IMR-90 (cell line): ENCODE measurements at places on chromosomes 6 and 20. TPM values are rescaled to one million over a fixed set of nuclear protein-coding genes. Genes with fewer than 3 reads are reported as not detected.

- peaks cover 2% of the 10 kb centered on the region for H3K27me3 ChIP-seq
- no peak overlapping the region for H3K4me3 ChIP-seq
Observed at GRCh38 chr6:135165031-135165430, 16.1 kb upstream of the MYB start.

- no peaks in the 10 kb centered on the region; the same call in none of the 2 replicates for H3K36me3 ChIP-seq
- H3K4me1 ChIP-seq = peaks cover 17% of the 10 kb centered on the region
- H3K4me3 ChIP-seq = no peak overlapping the region
- DNase-seq = no peak
- no peaks in the 10 kb centered on the region for H3K27me3 ChIP-seq
- peak overlapping the region; percentile 38; the same call in 1 of the 2 replicates for H3K27ac ChIP-seq
Observed at GRCh38 chr6:125818772-125819260, 28.1 kb downstream of the NCOA7 start.

DNA sequence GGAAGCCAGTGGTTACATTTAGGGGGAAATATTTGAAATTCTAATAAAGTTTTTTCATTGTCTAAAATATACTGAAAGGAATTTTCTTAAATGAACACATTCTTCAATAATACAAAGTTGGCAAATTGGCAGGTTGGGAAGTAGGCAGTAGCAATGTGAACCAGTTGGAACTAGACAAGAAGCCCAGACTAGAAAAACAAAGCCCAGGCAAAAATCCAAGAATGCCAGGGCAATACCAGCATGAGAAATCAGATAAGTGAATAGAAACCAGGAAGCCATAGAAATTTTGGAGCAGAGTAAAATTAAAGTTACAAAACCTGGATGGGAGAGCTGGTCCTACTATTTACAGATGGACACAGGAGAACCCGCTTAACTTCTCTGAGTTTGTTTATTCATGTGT lies 52.2 kb downstream of the TPBG start:
- H3K4me3 ChIP-seq = no peak overlapping the region
- no peak for DNase-seq
- no peak overlapping the region for H3K27ac ChIP-seq
- no peaks in the 10 kb centered on the region for H3K36me3 ChIP-seq
- H3K27me3 ChIP-seq = no peaks in the 10 kb centered on the region

Gene NOP56
- polyA plus RNA-seq = 164 and 189 TPM in 2 replicates

DNA sequence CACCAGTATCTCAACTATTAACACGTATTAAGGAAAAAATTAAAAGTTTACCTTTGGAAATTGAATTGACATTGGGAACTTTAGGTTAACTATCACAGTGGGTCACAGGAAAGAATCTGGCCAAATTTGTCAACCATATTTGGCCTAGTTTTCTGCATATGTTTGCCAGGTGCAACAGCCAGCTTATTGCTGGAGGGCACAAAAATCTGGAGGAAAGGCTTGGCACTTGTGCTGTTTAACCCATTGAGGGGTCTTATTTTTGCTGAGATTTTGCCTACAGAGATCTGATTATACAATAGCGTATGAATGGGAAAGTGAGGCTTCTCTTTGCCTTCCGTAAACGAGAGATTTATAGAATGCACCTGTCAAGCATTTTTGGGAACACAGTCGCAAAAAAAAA lies 190.4 kb downstream of the PRL start:
- H3K27ac ChIP-seq = no peak overlapping the region
- peaks cover 4% of the 10 kb centered on the region; the same call in 1 of the 2 replicates for H3K4me1 ChIP-seq
- no peaks in the 10 kb centered on the region for H3K36me3 ChIP-seq
- no peaks in the 10 kb centered on the region for H3K27me3 ChIP-seq

Gene ACSS1
- polyA plus RNA-seq = 1.0 and 1.2 TPM in 2 replicates

Gene VSX1
- polyA plus RNA-seq = not detected in 2 replicates

Gene FAM83B
- 0.02 TPM in 1 of 2 replicates, not detected in the other for polyA plus RNA-seq

DNA sequence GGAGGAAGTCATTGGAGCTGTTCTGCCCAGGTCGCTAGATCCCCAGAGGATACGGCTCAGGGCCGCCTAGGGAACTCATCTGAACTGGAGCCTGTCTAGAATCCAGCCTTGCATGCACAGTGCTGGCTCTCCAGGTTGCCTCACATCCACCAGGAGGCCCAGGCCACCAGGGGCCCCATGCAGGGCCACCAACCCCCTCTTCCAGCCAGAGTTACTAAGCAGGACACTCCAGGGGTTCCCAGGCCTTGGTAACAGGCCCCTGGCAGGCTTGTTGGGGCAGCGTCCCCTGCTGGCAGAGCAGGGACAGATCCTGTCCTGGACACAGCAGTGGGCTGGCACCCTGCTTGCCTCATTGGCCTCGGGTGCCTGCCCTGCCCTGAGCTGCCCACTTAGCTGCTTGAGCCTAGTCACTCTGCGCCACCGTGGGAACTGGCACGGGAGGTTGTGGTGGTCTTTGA lies 35.3 kb downstream of the EFCAB8 start:
- no peaks in the 10 kb centered on the region for H3K36me3 ChIP-seq
- no peaks in the 10 kb centered on the region for H3K4me1 ChIP-seq
- H3K4me3 ChIP-seq = no peak overlapping the region
- DNase-seq = peak; percentile 16
- H3K27me3 ChIP-seq = peaks cover 3% of the 10 kb centered on the region; the same call in 1 of the 2 replicates
- H3K27ac ChIP-seq = no peak overlapping the region

Gene MOG
- not detected in 2 replicates for polyA plus RNA-seq

- no peaks in the 10 kb centered on the region for H3K27me3 ChIP-seq
- no peak overlapping the region for H3K4me3 ChIP-seq
- peak; percentile 28 for DNase-seq
- H3K4me1 ChIP-seq = no peaks in the 10 kb centered on the region
Observed at GRCh38 chr20:33387177-33387576, 14.1 kb downstream of the CDK5RAP1 start.

- peaks cover 25% of the 10 kb centered on the region for H3K27me3 ChIP-seq
- no peak for DNase-seq
- no peaks in the 10 kb centered on the region for H3K36me3 ChIP-seq
- no peak overlapping the region for H3K27ac ChIP-seq
- H3K4me1 ChIP-seq = no peaks in the 10 kb centered on the region
- no peak overlapping the region for H3K4me3 ChIP-seq
Observed at GRCh38 chr20:57883761-57884160, 173.9 kb upstream of the PMEPA1 start.

DNA sequence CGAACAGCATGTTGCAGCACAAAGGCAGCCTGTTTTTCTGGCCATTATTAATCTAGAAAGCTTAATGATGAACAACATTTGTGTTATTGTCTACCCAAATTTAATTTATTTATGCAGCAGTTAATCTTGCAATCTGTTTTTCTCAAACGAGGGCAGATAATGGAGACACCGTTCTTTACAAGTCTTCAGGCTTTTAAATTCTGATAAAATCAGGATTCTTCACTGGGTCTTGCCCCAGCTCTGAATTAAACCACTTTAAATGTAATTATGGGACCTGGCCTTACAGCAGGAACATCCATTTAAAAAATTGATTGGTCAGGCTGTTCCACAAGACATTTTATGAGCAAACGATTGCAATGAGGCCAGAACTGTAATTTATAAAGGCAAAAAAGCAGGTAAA lies 26.5 kb upstream of the INSM1 start:
- no peak overlapping the region for H3K27ac ChIP-seq
- no peaks in the 10 kb centered on the region for H3K4me1 ChIP-seq
- no peak overlapping the region for H3K4me3 ChIP-seq
- no peak for DNase-seq

Gene PACSIN1
- polyA plus RNA-seq = 0.02 and 0.03 TPM in 2 replicates

GRCh38 chr6:31114541-31114878 lies at the start of gene PSORS1C1:
PSORS1C1 (plus strand) TSS chr6:31114800; CDS start chr6:31129633, 14,833 bp downstream.
- H3K36me3 ChIP-seq = no peaks in the 10 kb centered on the region
- DNase-seq = peak; percentile 95
- H3K27ac ChIP-seq = peak within 1 kb of the TSS; percentile 75
- H3K4me1 ChIP-seq = peaks cover 11% of the 10 kb centered on the region

DNA sequence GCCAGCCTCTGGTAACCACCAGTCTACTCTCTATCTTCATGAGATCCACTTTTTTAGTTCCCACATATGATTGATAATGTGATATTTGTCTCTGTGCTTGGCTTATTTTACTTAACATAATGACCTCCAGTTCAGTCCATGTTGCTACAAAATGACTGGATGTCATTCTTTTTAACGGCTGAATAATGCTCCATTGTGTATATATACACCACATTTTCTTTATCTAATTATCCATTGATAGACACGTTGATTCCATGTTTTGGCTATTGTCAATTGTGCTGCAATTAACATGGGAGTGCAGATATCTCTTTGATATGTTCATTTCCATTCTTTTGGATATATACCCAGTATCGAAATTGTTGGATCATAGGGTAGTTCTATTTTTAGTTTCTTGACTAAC lies 89.3 kb downstream of the ATRN start:
- H3K4me3 ChIP-seq = no peak overlapping the region
- DNase-seq = no peak
- no peaks in the 10 kb centered on the region for H3K27me3 ChIP-seq

DNA sequence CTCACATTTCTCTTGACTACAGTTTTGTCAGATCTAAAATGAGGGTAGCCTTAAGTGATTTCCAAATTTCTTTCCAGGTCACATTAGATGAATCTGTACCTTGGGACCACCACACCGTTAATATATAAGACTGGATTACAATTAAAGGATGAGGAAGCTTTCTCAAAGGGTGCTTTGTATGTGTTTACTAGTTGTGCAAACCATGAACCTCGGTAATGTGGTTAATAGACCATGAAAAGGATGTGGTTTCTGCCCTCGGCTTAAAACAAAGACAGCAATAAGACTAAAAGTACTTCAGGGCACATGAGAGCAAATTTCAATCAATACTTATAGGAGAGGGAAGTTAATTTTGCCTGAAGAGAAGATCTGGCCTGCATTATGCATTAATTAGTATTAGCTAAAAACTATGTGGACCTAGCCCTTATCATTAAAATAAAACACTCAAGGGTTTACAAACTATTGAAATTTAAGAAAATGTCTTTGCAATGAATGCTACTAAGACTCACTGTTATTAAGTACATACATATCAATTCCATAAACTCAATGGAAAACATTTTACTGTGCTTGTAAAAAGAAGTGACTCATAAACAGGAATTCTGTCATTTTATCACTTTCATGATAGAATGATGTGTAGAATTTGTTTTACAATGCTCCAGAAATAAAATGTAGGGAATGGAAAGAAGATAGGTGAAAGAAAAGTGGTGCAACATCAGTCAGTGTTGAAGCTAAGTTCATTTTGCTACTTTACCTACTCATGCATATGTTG lies 936 bp upstream of the TMX4 start:
- H3K27me3 ChIP-seq = no peaks in the 10 kb centered on the region; the same call in 1 of the 2 replicates
- no peaks in the 10 kb centered on the region for H3K4me1 ChIP-seq
- no peak for DNase-seq
- no peak overlapping the region for H3K27ac ChIP-seq
- H3K36me3 ChIP-seq = no peaks in the 10 kb centered on the region
- H3K4me3 ChIP-seq = no peak overlapping the region

- DNase-seq = no peak
- no peaks in the 10 kb centered on the region for H3K27me3 ChIP-seq
Observed at GRCh38 chr6:68779366-68779765, 144.3 kb downstream of the ADGRB3 start.
